ENCODE measurements at places on chromosomes 13 and 19.

GRCh38 chr19:10205636-10206035 is 10.9 kb upstream of the DNMT1 start:
- DNase-seq = no peak

GRCh38 chr19:18351544-18351943 is 11.1 kb downstream of the PGPEP1 start:
- no peak for DNase-seq

GRCh38 chr19:2064395-2064787 is 13.3 kb upstream of the MKNK2 start:
- no peak for DNase-seq

DNA sequence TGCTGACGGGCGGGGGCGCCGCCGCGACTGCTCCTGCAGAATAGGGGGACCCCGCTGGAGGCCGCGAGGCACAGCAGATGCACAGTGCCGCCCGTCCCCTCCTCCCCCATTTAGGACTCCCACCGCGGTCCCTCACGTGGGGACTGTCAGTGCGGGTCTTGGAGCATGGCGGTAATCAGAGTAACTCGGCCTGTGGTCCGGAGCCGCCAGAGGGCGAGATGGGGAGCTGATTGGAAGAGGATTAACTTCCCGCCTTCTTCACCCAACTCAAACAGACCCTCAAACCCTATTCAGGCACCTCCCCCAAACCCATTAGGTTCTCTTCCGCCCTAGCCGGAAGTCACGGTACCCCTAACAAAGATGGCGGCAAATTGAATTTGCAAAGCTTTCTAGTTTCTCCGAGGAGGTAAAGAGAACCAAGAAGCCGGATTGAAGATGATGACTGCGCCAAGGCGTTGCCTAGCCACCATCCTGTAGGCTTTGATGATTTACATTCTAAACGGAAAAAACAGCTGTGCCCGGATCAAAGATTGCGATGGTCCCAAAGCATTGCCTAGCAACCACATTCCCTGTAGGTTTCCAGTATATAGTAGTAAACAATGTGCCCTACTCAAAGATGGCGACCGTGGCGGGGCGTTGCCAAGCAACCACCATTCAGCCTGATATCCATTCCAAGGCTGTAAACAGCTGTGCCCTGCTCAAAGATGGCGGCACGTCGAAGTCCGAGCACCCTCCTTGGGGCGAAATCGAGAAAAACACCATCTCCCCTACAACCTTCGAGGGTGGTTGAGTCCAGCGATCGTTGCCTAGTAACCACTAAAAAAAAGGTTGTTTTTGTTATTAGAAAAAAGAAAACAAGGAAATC is at the start of gene FUZ:
Gene FUZ, minus strand, starts transcription at position 296 of the 865 bp plus-strand sequence. Its CDS starts 186 bp downstream, at position 110.
- peak; percentile 99 for DNase-seq

- DNase-seq = no peak
Measured at GRCh38 chr19:41994994-41995958, 1.2 kb upstream of the ATP1A3 start.

DNA sequence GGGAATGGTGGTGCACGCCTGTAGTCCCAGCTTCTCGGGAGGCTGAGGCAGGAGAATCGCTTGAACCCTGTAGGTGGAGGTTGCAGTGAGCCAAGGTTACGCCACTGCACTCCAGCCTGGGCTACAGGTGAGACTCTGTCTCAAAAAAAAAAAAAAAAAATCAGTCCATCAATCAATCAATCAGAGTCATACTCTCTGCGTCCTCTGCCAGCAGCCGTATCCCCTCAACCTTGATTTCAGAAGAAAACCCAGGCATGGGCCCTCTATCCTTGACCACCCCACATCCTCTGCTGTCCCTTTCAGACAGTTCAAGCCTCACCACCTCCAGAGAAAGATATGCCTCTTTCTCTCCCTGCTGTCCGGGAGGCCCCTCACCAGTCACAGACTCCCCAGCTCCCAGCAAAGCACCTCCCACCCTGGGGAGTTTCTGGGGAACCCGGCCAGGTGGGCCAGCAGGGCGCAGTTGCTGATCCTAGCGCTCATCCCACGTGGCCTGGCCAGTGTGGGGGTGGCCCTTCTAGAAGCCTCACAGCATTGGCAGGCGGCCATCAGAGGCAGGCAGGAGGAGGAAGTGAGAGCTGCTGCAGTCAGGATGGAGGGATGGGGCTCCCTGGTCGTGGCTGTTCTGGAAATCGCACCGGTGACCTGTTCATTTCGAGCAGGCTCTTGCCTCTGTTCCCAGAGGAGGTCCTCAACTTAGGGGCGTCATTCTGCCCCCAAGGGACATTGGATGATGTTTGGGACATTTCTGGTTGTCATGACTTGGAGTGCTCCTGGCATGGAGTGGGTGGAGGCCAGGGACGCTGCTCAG is 10.2 kb upstream of the JSRP1 start:
- peak; percentile 74 for DNase-seq

DNA sequence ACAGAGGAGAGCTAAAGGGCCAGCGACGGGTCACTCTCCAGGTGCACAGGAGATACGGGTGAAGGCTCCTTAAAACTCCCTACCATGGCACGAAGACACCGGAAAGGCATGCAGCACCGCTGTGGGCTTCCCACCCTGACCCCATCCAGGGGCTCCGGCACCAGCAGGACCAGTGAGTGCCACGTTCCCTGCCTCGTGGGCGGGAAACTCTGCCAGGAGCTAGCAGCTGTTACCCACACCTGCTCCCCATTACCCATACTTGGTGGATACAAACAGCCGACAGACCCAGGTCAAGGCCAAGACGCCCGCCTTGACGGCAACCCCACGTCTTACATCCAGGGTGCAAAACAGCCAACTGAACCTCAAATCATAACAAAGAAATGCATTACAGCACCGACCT is 56.7 kb downstream of the GNG7 start:
- DNase-seq = no peak

DNA sequence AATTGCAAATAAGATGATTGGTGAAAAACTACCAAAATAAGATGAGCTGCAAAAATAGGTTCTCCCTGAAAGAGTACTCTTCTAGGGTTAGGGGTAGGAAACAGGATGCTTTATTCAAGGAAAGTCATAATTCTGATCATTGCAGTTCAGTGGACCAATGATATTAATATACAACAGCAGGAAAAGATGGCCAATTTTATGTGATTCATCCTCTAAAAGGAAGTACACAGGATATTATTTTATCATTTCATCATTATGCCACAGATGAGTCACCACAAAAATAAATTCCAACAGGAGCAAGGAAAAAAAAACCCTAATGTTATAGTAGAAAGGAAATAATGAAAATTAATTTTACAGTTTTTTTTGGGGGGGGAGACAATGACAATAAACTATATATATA is 205.0 kb downstream of the NALCN start:
- DNase-seq = no peak

GRCh38 chr13:66556306-66556705 is 673.8 kb downstream of the PCDH9 start:
- DNase-seq = no peak

DNA sequence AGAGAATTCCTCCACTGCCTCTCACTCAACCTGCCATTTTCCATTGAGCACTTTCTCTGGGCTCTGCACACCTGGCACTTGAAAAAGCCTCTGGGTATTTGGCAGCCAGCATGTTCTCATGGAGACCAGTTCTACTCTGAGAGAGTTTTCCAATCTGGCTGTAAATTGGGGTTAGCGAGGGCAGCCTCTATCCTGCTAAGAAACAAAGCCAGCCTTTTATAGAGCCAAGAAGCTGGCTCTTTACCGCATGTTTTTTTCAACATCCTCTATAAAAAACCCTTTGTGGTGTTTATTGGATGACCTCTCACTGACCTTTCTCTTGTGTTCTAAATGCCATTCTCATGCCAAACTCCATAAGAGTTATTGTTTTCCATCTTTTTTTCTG is 52.6 kb upstream of the RCBTB2 start:
- peak; percentile 9 for DNase-seq

Data from brain microvascular endothelial cell (primary cell).